ENCODE measurements at places on chromosomes 1 and 21. TPM values are rescaled to one million over a fixed set of nuclear protein-coding genes. Genes with fewer than 3 reads are reported as not detected.
A peak's percentile ranks its signal among the peaks of the same experiment; 100 is the strongest.

Gene COL16A1
- total RNA-seq: 84.1 TPM

- no peaks in the 10 kb centered on the region for H3K4me1 ChIP-seq
- no peak overlapping the region for H3K27ac ChIP-seq
- H3K4me3 ChIP-seq: no peak overlapping the region
- peaks cover 90% of the 10 kb centered on the region for H3K36me3 ChIP-seq
These were observed 41.0 kb downstream of the NPHP4 start for GRCh38 chr1:5950994-5951785.

Gene PANK4
- 6.4 TPM for total RNA-seq

DNA sequence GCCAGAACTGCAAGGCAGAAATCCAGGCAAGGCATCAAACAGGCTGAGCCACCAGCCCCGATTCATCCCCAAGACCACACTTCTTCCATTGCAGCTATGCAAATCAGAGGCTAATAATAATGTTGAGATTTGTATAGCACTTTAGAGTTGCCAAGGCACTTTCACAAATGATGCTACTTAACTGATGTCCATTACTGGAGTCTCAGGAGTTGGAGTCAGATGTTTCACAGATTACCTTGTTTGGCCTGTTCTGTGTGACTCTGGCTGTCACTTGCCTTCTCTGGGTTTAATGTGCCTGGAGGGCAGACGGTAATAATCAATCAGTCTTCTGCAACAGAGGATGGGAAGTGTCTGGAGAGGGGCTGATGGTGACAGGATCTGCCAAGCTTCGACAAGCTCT lies 40.8 kb upstream of the MPZL1 start:
- peak overlapping the region; percentile 50 for H3K27ac ChIP-seq
- peaks cover 9% of the 10 kb centered on the region for H3K36me3 ChIP-seq
- H3K27me3 ChIP-seq: no peaks in the 10 kb centered on the region

GRCh38 chr1:116717318-116717717 lies 36.9 kb upstream of the CD2 start:
- no peaks in the 10 kb centered on the region for H3K27me3 ChIP-seq
- H3K4me1 ChIP-seq: no peaks in the 10 kb centered on the region
- no peak overlapping the region for H3K27ac ChIP-seq
- no peaks in the 10 kb centered on the region for H3K36me3 ChIP-seq
- no peak overlapping the region for H3K4me3 ChIP-seq
- DNase-seq: peak; percentile 43

Gene TRIM58
- total RNA-seq: not detected

- no peak overlapping the region for H3K4me3 ChIP-seq
- no peaks in the 10 kb centered on the region for H3K27me3 ChIP-seq
- no peak overlapping the region for H3K27ac ChIP-seq
- DNase-seq: no peak
- H3K4me1 ChIP-seq: peaks cover 7% of the 10 kb centered on the region
These were observed 26.5 kb downstream of the TMEM63A start for GRCh38 chr1:225855503-225856300.

DNA sequence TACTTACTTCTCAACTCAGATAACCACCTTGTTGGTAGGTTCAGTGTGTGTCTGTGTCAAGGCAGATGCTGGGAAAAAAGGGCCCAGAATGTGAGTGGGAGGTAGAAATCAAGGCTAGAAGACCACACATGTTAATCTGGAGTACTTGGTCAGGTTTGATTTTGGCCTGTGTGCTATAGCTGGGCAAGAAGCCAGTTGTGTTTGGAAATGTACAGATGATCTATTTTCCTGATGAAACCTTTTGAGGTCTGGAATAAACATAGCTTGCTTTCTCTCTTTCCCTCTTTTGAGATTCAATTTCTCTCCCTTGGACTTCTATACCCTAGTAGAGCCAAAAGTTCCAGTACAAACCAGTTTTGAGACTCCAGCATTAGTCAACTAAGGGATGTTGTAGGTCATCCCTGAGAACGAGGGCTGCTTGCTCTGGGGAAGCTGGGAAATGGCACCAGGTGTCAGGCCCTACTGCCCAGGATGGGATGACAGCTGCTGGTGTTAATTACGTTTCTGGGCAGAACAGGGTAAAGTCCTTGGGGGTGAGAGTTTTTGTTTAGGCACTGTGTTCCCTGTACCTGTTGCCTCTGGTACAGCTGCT lies 15.8 kb downstream of the MAPKAPK2 start:
- peak overlapping the region; percentile 71 for H3K27ac ChIP-seq
- no peak overlapping the region for H3K4me3 ChIP-seq
- no peak for DNase-seq
- H3K27me3 ChIP-seq: no peaks in the 10 kb centered on the region
- H3K36me3 ChIP-seq: peaks cover 16% of the 10 kb centered on the region
- peaks cover 77% of the 10 kb centered on the region for H3K4me1 ChIP-seq

DNA sequence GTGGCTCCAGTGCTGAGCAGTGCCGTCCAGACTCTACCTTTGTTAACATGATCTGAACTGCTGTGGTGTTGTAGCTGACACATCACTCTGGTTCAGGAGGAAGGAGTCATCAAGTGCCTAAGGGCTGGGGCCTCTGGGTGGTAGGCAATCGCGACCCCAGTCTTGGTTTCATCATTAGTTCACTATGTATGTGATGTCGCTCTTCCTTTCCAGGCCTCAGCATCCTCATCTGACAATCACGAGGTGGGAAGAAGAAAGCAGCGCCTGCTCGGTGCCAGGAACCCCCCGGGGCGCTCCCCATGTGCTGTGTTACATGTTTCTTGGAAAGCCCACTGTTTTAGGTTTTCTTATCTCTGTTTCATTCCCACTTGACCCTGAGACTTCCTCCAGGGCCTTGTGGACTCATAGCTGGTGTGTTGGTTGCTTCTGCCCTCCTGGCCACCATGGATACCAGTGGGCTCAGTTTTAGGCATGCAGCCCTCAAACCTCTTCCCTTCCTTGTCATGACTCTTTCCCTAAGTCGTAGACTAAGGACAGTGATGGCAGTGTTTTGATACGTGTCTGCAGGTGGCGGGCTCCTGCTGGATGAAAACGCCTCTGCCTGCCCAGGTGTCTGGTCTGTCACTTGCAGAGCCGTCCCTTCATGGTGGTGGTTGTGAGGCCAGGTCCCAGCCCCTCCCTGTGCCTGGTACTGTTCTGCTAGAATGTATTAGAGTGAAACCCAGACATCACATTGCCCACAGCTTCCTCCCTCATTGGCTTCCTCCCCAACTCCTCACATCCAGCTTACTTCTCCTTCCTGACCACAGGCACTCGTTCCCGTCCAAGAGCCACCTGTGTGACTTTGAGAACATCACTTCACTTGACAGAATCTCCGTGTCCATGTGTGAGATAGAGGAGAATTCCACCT lies 17.2 kb upstream of the FOXO6 start:
- no peak for DNase-seq
- peaks cover 15% of the 10 kb centered on the region for H3K4me1 ChIP-seq
- no peak overlapping the region for H3K4me3 ChIP-seq
- H3K36me3 ChIP-seq: no peaks in the 10 kb centered on the region

Gene RPS27
- 3,158 TPM for total RNA-seq

- H3K4me3 ChIP-seq: peak overlapping the region; percentile 92
- H3K4me1 ChIP-seq: peaks cover 41% of the 10 kb centered on the region
- H3K27me3 ChIP-seq: no peaks in the 10 kb centered on the region
- H3K27ac ChIP-seq: peak overlapping the region; percentile 97
- no peak for DNase-seq
These were observed 744 bp upstream of the WDR26 start for GRCh38 chr1:224435318-224435763.

Gene TAS1R1
- not detected for total RNA-seq

Gene DPT
- total RNA-seq: 67.4 TPM

GRCh38 chr1:180028864-180029263 lies 74.3 kb downstream of the CEP350 start:
- H3K27ac ChIP-seq: peak overlapping the region; percentile 20
- peaks cover 64% of the 10 kb centered on the region for H3K36me3 ChIP-seq
- peaks cover 8% of the 10 kb centered on the region for H3K4me1 ChIP-seq

DNA sequence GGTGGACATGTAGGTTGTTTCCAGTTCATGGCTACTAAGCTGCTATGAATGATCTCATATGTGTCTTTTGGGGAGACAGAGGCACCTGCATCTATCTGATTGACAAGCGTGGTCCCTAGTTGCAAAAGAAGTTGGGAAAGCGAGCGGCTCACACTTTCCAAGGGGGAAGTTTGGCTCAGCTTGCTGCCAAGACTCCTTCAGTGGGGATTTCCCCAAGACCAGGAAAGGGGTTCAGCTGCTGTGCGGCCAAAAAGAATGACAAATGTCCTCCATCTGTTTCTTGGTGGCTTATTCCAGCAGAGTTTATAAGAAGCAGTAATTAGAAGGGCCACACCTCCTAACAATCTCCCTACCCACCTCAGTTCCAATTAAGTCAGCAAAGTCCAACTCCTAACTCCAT lies 128.5 kb upstream of the GALNT2 start:
- no peak overlapping the region for H3K4me3 ChIP-seq
- H3K36me3 ChIP-seq: no peaks in the 10 kb centered on the region
- DNase-seq: no peak
- H3K27ac ChIP-seq: no peak overlapping the region
- no peaks in the 10 kb centered on the region for H3K4me1 ChIP-seq

- peaks cover 20% of the 10 kb centered on the region for H3K4me1 ChIP-seq
- peaks cover 37% of the 10 kb centered on the region for H3K36me3 ChIP-seq
- no peak overlapping the region for H3K27ac ChIP-seq
- H3K27me3 ChIP-seq: no peaks in the 10 kb centered on the region
These were observed 186.8 kb downstream of the APP start for GRCh38 chr21:25983745-25984144.

- no peak for DNase-seq
- H3K27me3 ChIP-seq: no peaks in the 10 kb centered on the region
- no peaks in the 10 kb centered on the region for H3K4me1 ChIP-seq
These were observed 66.5 kb upstream of the CAMK1G start for GRCh38 chr1:209516771-209517680.

DNA sequence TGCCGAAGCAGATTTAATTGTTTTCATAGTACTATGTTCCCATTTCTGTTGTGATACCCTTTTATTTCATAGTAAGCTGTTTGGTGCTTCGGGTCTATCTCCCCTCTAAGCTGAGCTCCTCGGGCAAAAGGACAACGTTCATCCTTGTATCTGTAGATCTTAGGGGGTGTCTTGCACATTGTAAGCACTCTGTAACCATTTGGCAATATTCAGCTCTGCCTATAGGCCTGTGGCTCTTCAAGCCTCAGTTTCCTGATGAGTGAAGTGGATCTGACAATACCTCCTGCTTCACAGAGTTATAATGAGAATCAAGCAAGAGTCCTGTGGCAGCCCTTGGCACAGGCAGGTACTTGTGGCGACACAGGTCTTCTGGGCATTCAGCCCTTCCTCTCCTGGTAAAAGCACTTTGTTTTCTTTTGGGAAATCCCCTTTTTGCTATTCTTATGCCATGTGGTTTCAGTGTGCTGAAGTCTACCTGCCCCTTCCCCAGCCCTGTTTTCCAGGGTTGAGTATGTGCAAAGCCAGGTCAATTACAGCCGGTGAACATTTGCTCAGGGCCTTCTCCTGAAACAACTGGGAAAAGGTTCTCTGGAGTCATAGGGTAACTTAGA lies 8.5 kb upstream of the EXO1 start:
- no peaks in the 10 kb centered on the region for H3K36me3 ChIP-seq
- no peaks in the 10 kb centered on the region for H3K4me1 ChIP-seq
- H3K4me3 ChIP-seq: no peak overlapping the region
- DNase-seq: no peak

DNA sequence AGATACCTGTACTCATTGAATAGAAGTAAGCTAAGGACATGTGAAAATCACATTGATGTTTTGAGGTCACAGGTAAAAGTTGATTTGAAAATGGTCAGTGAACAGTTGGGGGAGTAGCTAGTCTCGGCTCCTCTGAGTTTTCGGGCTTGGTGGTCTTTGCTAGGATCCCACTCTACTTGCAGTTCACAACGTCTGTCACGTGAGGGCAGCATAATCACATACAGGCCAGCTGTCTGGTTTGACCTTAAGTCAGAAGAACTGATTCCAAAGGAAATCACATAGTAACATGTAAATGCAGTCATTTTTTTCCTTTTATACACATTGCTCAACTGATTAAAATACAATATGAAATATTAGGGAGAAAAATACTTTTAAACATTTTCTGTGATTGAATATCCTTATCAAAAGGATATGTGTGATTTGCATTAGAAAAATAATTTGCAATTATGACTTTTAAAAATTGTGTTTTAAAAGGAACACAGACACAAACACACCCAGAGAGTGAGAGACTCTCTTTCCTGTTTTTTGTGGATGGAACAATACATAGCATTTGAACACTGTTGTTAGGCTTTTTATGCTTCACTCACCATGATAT lies 21.8 kb upstream of the PDC start:
- DNase-seq: peak; percentile 86
- H3K36me3 ChIP-seq: no peaks in the 10 kb centered on the region
- H3K4me1 ChIP-seq: no peaks in the 10 kb centered on the region
- no peak overlapping the region for H3K27ac ChIP-seq
- H3K27me3 ChIP-seq: no peaks in the 10 kb centered on the region
- H3K4me3 ChIP-seq: no peak overlapping the region

DNA sequence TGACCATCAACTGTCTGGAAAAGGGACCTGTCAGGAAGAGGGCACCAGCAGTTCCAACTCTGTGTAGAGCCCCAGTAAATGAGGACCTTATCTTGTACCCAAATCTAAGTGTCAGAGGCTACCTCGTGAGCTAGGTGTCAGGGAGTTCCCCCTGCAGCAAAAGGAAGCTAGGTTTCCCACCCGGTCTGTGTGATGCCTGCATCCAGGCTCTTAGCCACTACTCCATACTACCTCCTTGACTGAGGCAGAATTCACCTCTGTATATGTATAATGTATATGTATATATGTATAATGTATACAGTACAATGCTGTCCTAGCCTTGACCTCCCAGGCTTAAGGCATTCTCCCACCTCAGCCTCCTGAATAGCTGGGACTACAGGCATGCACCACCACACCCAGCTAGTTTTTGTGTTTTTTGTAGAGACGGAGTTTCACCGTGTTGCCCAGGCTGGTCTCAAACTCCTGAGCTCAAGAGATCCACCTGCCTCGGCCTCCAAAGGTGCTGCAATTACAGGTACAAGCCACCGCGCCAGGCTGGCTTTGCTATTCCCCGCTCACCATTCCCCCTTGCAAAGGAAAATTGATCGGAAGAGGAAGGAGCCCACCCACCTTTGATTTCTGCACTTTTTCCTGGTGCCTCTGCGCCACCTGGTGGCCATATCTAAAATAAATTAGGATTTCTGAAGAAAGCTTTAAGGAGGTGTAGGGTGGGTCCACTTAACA lies 15.7 kb upstream of the LUZP1 start:
- H3K27ac ChIP-seq: no peak overlapping the region
- H3K4me1 ChIP-seq: no peaks in the 10 kb centered on the region
- peak; percentile 77 for DNase-seq
- peak overlapping the region; percentile 36 for H3K4me3 ChIP-seq
- H3K27me3 ChIP-seq: no peaks in the 10 kb centered on the region

Gene CR1L
- total RNA-seq: 1.7 TPM

- H3K36me3 ChIP-seq: no peaks in the 10 kb centered on the region
- H3K4me1 ChIP-seq: no peaks in the 10 kb centered on the region
- no peak overlapping the region for H3K4me3 ChIP-seq
- no peak overlapping the region for H3K27ac ChIP-seq
- DNase-seq: no peak
These were observed 29.1 kb downstream of the SMYD2 start for GRCh38 chr1:214310010-214310409.
